ENCODE measurements at places on chromosomes 5 and 9.

- no peak for DNase-seq
These were observed 526 bp upstream of the CD14 start for GRCh38 chr5:140633501-140633900.

DNA sequence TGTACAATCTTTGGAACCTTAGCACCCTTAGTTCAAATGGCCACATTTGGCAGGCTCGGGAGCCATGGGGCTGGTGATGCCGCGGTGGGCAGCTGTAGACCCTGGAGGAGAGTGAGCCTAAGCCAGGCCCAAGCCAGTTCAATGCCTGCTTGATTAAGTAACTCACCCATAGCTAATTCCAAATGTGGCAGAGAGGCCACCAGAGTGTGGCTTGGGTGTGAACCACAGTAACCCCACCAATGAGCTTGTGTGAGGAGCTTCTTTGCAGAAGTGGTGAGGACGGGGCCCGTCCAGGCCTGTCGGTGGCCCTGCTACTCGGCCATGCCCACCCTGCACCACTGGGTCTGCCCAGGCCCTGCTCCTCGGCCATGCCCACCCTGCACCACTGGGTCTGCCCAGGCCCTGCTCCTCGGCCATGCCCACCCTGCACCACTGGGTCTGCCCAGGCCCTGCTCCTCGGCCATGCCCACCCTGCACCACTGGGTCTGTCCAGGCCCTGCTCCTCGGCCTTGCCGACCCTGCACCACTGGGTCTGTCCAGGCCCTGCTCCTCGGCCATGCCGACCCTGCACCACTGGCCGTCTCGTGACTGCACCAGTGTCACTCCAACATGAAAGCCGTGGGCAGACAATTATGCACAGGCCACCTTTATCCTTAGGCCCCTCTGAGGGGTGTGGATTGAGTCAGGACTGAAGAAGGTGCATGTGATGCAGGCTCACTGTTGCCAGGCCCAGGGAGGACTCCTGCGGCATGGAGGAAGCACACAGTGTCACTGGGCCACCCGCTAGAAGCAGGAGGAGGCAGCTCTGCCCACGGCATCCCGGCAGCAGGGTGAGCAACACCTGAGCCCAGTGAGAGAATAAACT lies 75.4 kb downstream of the MRPL36 start:
- DNase-seq: no peak

DNA sequence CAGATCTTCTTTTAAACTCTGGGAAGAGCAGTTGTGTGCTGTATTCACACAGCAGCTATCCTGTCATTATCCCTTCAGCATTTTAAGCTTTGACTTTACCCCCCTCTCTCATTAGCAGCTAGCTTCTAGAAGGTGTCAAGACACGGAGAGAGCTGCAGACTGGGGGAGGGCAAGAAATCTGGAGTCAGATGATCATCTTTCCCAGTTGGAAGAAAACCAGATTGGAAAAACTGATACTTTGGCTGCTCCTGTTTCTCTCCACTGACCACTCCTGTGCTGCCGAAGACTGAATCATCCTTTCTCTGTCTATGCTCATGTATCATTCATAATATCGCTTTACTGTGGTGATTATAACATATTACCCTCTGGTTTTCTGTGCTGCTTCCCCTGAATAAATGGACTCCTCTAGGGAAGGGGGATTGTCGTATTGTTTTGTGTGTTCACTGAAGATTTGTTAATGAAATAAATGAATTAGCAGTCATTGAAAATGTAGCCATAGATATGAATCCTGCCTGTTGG lies 75.1 kb downstream of the SH3GL2 start:
- DNase-seq: no peak

GRCh38 chr9:19728101-19728500 lies 60.7 kb downstream of the SLC24A2 start:
- no peak for DNase-seq

DNA sequence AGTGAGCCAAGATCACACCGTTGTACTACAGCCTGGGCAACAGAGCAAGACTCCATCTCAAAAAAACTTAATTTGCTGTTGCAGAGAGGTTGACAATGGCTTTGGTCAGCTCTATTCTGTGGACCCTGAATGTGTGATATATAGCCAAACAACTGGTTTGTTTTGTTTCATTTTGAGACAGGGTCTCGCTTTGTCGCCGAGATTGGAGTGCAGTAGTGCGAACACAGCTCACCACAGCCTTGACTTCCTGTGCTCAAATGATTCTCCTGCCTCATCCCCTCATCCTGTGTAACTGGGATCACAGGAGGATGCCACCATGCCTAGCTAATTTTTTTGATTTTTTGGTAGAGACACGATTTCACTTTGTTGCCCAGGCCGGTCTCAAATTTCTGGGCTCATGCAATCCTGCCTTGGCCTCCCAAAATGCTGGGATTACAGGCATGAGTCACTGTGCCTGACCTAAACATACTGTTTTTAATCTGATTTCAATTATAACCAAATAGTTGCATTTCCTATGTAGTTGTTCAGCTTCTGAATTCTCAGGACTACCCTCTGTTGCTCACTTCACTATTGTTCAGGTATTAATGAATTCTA lies 9.8 kb downstream of the RNF183 start:
- DNase-seq: no peak

- DNase-seq: no peak
These were observed 45.1 kb upstream of the HK3 start for GRCh38 chr5:176944268-176944667.

GRCh38 chr9:135749171-135750045 lies 47.4 kb downstream of the KCNT1 start:
- DNase-seq: no peak

DNA sequence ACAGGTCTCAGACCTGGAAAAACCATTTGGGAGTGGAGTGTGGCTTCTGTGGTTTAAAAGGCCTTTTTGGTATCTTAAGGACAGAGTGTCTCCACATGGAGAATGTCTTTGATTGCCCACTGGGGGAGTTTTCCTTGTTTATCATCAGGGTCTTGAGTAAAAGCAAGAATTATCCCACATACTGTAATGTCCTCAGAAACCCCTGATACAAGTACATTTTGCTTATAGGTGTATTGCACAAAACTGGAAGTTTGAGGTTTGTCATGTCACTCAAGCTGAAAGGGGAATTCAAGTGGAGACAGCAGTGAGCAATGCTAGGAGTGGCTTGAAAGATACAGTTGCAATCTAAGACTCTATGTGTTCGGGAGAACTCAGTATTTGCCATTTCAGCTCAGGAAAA lies 62.7 kb upstream of the GRAMD2B start:
- no peak for DNase-seq

- no peak for DNase-seq
These were observed 5.9 kb upstream of the ZFP62 start for GRCh38 chr5:180866985-180867384.

DNA sequence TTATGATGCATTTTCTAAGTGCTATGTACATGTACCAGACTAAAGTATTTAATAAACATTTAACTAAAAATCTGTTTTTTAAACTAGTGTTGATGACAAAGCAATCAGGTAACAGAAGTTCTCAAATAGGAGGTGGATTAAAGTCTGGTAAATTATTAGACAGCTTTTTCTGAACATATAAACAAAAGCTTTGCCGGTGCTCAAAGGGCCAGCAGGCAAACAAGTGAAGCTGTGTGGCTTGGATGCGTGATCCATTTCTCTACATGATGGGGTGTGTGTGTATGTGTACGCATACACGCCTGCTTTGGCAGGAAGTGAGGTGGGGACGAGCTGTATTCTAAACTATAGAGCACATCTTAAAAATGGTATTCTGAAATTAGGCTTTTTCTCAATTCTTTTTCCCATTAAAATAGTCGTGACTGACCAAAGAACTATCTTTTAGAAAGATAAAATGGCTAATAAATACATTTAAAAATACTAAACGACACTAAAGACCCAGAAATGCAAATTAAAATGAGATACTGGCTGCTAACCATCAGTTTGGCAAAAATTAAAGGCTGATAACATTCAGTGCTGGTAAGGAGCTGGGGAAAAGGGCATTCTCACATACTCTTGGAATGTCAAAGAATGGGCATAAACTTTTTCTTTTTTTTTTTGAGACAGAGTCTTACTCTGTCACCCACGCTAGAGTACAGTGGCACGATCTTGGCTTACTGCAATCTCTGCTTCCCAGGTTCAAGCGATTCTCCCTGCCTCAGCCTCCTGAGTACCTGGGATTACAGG lies 174.0 kb downstream of the MAPKAP1 start:
- no peak for DNase-seq

Data from esophagus squamous epithelium (tissue), 5 donors.